ENCODE measurements at places on chromosomes 4 and X.

- no peak for DNase-seq
Measured at GRCh38 chr4:83772685-83773084, 236.8 kb downstream of the GPAT3 start.

- no peak for DNase-seq
Measured at GRCh38 chrX:64850371-64851082, 125.7 kb downstream of the ZC4H2 start.

DNA sequence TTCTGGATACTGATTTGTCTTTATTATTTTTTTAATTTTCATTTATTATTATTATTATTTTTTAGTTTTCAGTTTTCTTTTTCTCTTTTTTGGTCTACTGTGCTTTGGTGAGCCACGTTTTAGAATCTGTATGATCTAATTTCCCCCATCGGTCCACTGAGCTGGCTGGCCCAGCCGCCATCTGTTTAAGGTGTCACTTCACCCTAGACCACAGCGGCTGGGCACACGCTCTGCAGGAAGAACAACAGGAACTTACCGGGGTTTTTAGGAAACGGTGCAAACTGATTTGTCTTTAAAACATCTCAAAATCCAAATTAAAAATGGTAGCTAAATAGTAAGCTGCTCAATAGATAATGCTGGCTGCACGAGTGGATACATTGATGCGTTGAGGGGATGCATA lies 48.8 kb upstream of the AMOT start:
- DNase-seq: no peak

GRCh38 chr4:3047464-3048286 lies 26.7 kb downstream of the HTT-AS start:
- DNase-seq: peak; percentile 57

- no peak for DNase-seq
Measured at GRCh38 chrX:27840881-27841280, 33.1 kb downstream of the MAGEB10 start.

DNA sequence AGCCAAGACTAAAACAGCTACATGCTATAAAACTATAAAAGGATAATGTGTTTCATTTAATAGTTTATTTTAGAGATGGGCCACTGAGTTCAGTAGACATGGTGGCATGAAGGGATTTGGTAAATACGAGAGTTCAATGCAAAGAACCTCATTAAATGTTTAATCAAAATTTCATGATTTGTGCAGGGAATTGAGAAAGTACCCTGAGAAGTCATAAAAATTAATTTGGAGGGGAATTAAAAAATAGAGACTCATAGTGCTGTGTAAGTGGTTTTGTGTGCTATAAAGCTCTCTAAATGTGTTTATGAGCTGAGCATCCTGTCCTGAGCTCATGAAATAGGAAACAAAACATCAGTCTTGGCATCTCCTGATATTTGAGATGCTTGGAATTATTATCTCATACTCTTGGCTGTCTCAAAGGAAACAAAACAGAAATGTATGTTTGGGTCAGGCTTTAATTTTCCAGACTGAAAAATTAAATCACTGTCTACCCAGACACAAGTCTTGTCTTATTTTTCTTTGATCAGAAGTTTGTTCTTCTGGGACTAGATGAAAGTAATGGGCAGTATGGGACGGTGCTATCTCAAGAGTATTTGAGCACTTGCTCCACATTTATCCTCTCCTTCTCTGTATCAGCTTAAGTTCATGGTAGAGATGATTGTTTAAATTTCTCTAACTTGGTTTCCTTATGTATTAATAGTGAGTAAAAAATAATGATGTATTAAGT lies 38.0 kb upstream of the EMCN start:
- DNase-seq: no peak

DNA sequence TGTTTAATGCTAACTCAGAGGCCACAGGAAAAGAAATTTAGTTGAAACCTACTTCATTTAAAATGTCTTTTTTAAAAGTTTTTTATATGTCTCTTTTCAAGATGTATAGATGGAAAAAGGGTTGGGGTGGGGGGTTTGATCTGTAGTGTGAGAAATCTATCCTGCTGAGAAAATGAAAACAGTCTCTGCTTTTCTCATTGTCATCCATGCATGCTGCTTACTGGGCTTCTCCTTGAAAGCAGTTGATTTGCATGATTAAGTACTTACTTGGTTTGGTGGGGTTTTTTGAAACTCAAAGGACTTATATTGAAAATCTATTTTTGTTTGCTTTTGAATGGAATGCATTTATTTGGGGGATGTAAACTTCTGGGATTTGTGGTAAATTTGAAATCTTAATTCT lies 313.6 kb upstream of the DKK2 start:
- no peak for DNase-seq

GRCh38 chrX:13000301-13000811 lies 25.4 kb downstream of the TMSB4X start:
- no peak for DNase-seq

GRCh38 chr4:11614426-11614825 lies 185.7 kb upstream of the HS3ST1 start:
- no peak for DNase-seq

- DNase-seq: peak; percentile 52
Measured at GRCh38 chr4:142846729-142847596, 862 bp upstream of the INPP4B start.

DNA sequence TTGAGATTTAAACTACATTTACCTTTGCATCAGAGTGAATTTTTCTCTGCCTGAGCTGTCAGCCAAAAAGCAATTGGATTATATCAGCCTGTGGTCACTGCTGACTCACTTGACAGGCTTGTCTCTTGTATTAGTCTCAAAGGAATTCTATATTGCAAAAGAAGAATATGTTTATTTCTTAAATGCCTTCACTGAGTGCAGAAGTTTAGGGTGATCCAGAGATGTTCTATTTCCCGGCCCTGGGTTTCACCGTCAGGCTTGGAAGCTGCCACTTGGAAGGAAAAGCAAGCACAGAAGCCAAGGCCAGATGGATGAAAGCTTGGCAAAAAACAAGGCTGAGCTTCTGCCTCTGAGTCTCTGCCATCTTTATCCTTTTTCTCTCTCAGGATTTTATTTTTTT lies 80.9 kb downstream of the FAM114A1 start:
- no peak for DNase-seq

DNA sequence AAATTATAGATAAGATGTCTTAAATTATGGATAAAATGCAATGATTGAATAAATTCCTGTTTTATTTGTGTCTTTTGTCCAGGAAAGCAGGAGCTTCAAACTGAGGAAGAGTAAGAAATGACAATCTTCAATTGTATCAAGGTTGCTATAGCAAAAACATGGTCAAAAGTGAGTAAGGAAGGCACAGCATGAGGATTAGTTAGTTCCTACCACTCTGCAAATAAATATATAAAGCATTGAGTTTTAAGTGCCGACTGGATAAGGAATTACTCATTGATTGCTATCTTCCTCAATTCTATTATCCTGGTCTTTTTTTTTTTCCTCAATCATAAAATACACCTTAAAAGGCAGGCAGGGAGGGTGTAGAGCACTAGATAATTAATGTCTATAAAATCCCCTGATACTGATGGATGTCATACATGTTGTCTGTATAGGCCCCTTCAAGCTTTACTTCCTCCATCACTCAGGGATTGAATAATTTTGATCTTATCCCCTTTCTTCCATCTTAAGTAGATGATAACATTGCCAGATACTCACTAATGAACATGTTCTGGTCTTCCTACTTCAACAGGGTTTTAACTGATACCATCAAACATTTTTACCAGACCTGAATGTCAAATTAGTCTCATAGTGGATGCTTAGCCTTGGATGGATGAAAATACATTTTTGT lies 86.6 kb downstream of the MID1 start:
- no peak for DNase-seq

DNA sequence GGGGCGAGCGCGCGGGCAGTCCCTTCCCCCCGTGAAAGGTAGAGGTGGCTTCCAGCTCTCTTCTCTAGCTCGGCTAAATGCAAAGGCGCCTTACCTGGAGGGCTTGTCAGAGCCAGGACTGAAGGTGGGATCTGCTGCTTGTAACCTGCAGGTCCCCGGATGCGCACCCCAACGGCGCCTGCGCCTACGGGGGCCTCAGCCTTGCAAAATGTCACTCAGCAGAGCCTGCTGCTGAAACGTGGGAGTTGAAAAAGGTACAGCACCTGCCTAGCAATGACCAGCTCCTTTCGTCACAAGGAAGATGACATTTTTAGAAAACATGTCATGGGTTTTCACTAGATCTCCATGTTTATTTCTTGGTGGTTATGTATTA lies 583 bp downstream of the ABHD18 start:
- DNase-seq: peak; percentile 57

DNA sequence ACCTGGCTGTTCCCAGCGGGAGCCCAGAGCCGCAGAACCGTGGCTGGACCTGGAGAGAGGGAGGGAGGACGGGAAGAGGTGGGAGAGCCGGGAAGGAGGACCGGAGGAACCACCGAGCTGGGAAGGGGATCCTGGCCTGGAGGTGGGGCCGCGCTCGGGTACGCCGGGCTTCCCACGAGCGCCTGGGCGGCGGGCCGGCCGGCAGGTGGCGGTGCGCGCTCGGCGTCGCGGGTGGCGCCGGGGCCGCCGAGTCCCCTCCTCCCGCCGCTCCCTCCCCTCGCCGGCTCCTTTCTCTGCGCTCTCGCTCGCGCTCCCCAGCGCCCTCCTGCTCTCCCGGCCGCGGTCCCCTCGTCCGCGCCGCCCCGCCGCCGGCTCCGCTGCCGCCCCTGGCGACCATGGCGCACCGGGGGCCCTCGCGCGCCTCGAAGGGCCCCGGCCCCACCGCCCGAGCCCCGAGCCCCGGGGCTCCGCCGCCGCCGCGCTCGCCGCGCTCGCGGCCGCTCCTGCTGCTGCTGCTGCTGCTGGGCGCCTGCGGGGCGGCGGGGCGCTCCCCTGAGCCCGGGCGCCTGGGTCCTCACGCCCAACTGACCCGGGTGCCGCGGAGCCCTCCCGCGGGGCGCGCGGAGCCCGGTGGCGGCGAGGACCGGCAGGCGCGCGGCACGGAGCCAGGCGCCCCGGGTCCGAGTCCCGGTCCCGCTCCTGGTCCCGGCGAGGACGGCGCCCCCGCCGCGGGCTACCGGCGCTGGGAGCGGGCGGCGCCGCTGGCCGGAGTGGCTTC lies at the start of gene SORCS2:
TSS of gene SORCS2 (plus strand) at position 287 of the 778 bp plus-strand sequence.
- peak; percentile 42 for DNase-seq

- DNase-seq: no peak
Measured at GRCh38 chrX:118528071-118528737, 32.6 kb downstream of the DOCK11 start.

- no peak for DNase-seq
Measured at GRCh38 chr4:148215202-148215601, 227.0 kb downstream of the NR3C2 start.

- DNase-seq: no peak
Measured at GRCh38 chr4:22683726-22684125, 9.0 kb upstream of the GBA3 start.

GRCh38 chr4:139838811-139839210 lies 173.2 kb downstream of the MGST2 start:
- DNase-seq: no peak

DNA sequence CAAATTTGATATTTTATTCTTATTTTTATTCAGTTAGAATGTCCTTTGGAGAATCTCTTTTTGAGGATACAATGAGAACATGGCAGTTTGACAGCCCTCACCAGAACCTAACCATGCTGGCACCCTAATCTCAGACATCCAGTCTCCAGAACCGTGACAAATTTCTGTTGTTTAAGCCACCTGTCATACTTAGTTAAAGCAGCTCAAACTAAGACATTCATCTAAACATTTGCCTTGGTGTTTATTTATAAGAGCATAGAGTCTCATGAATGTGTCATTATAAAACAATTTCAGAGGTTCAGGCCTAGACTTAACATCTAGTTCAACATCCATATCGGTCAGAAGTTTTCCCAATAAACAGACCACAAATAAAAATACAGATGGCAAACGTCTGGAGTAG lies 125.1 kb upstream of the FUNDC1 start:
- DNase-seq: no peak

GRCh38 chr4:123564758-123565346 lies 168.3 kb downstream of the SPRY1 start:
- DNase-seq: peak; percentile 29

GRCh38 chr4:10963958-10964703 lies 279.6 kb upstream of the CLNK start:
- no peak for DNase-seq

GRCh38 chr4:139987502-139987850 lies 166.5 kb downstream of the MAML3 start:
- DNase-seq: no peak

DNA sequence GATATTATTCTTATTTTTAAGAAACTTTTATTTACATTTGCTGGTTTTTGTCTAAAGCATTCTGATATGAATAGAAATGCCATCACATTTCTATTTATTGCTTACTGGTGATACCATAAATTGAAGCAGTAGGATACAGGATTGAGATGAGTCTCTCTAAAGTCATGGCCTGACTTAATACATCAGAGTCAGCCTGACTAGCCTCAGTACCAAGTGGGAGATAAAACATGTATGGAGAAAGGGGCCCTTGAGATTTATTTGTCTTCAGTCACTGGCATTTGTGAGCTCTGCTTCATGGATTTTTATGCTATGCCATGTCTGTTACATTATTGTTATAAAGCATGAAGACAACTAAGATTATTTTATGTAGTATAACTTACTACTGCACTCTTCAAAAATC lies 465.5 kb downstream of the ADGRL3 start:
- no peak for DNase-seq

- DNase-seq: no peak
Measured at GRCh38 chr4:128951316-128951715, 141.8 kb downstream of the JADE1 start.

DNA sequence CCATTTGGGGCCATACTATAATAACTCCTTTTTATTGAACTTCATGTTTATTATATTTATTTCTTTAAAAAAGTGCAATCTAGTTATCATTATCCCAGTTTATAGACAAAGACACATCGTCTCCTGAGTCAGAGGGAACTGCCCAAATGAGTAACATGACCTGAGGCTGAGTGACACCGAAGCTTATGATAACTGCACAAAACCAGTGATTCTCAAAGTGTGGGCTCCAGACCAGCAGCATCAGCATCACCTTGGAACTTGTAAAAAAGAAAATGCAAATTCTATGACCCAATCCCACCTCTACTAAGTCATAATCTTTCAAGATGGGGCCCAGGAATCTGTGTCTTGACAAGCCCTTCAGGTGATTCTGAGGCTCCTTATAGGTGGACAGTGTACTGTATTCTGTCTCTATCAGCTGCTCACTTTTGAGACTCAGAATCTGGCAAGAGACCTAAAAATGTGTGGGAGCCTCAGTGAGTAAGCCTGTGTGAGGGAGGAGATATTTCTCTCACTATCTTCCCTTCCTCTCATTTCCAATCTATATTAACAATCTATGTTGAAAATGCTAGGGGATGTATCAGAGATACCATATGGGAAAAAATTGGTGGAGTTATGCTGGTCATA lies 147.0 kb downstream of the PACRGL start:
- DNase-seq: no peak

DNA sequence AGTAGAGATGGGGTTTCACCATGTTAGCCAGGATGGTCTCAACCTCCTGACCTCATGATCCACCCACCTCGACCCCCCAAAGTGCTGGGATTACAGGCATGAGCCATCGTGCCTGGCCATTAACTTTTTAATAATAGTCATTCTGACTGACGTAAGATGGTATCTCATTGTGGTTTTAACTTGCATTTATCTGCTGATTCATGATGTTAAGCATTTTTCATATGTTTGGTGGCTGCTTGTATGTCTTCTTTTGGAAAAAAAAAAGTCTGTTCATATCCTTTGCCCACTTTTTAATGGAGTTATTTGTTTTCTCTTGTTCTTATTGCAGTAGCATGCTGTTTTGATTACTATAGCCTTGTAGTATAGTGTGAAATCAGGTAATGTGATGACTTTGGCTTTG lies 45.8 kb downstream of the ANXA10 start:
- DNase-seq: no peak
